NCI-H1930 (cell line): ENCODE measurements at places on chromosomes 1 and 21.

DNA sequence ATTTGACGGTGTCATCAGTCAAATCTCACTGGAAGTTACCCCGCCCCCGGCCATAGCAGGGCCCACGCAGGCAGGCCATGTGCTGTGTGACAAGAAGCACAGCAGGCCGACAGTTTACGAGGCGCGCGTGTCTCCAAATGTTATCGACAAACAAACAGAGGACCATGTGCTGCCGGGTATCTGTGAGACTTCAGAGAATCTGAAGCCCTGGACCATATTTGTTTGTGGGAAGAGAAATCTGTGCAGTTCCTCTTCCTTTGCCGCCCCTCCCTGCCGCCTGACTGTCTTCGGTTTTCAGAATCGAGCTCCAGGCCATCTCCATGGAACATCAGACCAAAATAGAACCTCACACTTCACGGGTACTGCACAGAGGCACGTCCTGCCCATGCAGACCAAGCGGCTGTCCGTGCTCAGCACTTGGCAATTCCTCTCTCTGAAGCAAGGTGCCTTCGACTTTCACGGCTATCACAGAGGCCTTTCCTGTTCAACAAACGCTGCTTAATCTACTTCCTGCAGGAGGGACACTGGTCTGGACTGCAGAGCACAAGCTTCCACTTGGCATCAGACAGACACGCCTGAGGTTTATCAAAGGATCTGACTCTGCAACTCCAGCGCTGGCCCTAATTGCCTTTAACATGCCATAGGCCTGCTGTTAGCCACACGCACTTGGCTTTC lies 135.7 kb upstream of the KRTAP19-8 start:
- DNase-seq: no peak

DNA sequence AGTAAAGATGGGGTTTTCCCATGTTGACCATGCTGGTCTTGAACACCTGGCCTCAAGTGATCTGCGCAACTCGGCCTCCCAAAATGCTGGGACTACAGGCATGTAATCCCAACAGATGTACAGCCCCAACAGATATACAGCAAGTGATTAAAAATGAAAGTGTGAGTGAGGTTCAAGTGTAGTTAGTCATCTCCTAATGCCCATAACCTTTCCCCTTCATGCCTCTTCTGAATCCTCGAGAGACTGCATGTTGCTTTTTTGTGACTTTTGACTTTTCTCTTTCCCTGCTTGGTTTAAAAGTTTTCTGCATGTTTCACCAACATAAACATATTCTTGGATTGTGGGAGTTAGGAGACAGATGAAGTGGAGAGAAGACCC lies 31.2 kb downstream of the KCNK2 start:
- no peak for DNase-seq

DNA sequence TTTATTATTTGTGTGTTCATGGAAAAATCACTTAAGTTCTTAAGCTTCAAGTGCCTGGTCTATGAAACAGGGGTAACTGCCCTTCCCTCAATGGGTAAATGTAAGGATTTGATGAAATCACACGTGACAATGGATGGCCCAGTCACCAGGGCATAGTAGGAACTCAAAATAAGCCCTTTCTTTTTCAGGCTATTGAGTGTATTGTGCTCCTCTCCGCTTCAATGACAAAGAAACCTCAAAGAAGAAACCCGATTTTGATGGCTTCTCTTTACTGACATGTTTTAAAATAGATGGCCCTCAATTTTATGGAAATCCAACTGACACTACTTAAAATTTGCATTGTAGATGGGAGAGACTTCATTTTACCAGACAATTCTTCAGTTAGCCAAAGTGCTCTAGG lies 543.5 kb downstream of the OMA1 start:
- DNase-seq: no peak

GRCh38 chr1:208045463-208046260 lies 134.7 kb upstream of the CD34 start:
- no peak for DNase-seq

- no peak for DNase-seq
Measured at GRCh38 chr1:223842784-223843183, 3.0 kb downstream of the TP53BP2 start.

DNA sequence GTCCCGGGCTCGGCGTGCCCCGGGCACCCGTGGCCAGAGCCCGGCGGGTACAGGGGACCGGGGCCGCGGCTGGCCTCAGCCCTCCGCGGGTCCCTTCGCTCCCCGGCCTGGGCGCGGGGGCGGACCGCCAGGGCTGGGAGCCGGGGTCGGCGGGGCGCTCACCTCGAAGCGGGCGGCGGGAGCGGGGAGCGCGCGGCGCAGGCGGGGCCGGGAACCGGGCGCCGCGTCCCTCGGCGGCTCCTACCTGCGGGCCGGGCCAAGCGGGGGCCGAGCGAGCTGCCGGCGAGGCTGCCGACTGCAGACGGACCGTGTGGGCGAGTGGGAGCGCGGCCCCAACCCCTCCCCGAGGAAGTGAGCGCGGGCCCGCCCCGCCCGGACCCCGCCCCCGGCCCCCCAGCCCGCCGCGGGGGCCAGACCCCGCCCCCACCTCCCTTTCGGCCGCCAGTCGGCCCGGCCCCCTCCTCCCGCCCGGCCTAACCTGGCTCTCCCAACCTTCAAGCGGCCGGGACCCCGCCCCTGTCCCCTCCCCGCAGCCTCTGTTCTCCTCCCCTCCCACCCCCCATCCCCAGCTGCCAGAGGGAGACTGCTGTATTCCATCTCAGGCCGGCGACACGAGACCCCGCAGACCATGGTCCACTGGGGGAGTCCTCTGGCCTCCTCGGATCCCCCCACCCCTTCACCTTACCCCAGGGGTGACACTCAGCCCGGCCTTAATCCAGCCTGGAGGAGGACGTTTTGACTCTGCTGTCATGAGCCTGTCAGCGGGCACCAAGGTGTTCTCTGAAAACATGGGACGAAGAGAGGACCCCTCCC lies at the start of gene FHL3:
Gene FHL3 (minus strand): TSS at position 320 of the 813 bp plus-strand sequence. CDS start 6,102 bp downstream, outside the sequence.
- peak; percentile 9 for DNase-seq

DNA sequence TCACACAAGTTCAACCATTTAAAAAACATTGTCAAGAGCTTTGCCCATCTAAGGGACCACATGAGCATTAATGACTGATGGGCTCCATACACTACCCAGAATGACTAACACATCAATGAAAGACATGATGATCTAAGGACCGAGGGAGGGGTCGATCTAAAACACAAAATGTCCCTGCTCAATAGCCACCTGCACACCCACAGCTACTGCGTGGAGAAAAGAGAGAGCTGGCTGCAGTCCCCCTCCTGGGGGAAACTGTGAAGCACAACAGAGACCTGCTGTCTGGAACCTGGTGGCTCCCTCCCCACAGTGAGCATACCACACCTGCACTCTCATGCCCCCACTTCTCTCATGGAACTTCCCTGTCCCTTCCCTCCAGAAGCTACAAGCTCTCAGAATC lies 130.1 kb upstream of the ERG start:
- DNase-seq: no peak

DNA sequence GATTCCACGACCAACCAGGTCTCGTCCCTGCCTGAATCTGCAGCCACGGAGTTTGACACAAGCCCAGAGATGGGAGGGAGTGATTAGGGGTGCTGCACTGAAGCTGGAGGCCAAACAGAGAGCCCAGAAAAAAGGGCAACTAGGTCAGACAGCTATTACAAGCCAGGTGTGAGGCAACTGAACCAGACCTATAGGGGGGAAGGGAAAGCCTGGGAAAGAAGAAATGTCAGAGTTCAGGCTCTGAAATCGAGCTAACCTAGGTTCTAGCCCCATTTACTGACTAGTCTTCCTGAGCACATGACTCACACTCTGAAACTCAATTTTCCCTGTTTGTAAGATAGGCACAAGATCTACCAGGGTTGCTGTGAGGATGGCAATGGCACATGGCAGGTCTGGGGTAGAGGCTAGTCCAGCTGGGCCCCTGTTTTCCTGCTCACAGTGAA lies 1.7 kb downstream of the DHCR24 start:
- no peak for DNase-seq

GRCh38 chr1:35452106-35452774 lies 105.0 kb downstream of the KIAA0319L start:
- DNase-seq: no peak

GRCh38 chr1:3389093-3389833 lies 65.2 kb upstream of the ARHGEF16 start:
- DNase-seq: no peak

GRCh38 chr21:30718239-30718909 lies at the start of gene KRTAP21-3:
KRTAP21-3 (minus strand) TSS chr21:30718777; CDS start chr21:30718759, 18 bp downstream.
- DNase-seq: no peak

DNA sequence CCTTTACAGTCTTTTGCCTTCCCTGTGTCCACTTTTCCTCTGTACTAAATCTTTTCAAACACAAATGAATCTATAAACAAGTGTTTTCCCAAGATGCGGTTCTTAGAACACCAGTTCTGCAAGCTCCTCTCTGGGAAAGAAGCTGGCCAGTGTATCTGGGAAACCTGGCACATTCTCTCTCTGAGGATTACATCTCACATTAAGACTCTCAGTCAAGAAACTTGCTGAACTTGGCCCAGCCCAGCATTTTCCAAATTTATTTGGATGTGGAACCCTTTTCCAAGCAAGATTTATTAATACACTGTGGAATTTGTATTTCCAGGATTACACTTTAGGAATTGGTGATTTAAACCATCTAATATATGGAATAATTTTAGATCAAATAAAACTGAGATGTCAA lies 105.7 kb downstream of the ZNF281 start:
- DNase-seq: no peak

GRCh38 chr1:199394856-199395255 lies 632.7 kb upstream of the NR5A2 start:
- DNase-seq: no peak
